ENCODE measurements at places on chromosomes 3 and 15.

- DNase-seq = no peak
These were observed 4.6 kb downstream of the MYRIP start for GRCh38 chr3:39814007-39814406.

GRCh38 chr3:63232764-63233396, 45.2 kb upstream of the SYNPR start:
- no peak for DNase-seq

- no peak for DNase-seq
These were observed 266.7 kb upstream of the ATP10A start for GRCh38 chr15:26129852-26130251.

DNA sequence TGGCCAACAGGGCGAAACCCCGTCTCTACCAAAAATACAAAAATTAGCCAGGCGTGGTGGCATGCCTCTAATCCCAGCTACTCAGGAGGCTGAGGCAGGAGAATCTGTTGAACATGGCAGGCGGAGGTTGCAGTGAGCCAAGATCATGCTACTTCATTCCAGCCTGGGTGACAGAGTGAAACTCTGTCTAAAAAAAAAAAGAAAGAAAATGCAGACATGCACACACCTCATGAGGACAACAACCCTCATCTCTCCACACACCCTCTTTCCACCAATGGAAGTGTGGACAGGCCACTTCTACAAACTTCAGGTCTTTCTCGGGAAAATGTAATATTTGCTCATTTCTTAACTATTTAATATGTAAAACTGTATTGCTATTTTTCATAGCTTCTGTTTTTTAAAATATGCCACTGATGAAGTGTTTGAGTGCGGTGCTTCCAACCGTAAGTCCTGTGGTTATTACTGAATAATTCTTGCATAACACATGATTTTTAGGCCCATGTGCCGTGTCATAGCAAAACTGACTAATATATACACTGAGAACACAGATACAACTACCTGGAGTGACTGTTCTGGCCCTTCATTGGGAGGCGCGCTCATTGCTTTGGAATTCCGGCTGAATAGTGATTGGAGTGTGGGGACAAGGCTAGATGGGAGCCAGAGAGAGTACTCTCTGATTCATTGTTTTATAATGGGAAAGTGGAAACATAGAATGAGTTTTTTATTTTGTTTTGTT, 23.1 kb downstream of the LRRC31 start:
- no peak for DNase-seq

DNA sequence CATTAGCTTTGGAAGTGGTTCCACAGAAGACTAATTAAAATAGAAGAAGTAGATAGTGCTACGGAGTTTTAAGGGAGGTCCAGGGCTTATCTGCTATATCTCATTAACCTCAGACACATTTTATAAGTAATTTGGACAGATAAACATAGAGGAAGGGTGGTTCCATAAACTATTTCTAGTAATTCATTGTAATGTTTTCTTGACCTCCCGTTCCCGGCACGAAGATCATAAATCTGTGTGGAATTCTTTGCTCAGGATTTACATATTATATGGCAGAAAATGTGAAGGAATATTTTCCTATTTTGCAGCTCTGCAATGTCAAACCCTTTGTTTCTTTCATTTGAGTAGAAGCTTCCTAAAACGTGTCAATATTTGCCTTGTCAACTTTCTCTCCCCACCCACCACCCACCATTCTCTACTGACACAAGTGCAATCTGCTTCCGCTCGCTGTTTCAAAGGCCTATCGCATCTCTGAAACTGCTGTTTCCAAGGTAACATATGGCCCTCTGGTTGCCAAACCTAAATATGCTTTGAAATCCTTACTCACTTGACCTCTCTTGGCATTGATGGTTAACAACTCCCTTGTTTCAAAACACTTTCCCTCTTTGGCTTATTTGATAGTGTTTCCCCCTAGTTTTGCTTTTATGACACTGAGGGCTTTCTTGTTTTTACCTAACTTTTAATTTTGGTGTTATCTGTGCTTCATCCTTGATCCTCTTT, 21.4 kb upstream of the PLSCR5 start:
- no peak for DNase-seq

DNA sequence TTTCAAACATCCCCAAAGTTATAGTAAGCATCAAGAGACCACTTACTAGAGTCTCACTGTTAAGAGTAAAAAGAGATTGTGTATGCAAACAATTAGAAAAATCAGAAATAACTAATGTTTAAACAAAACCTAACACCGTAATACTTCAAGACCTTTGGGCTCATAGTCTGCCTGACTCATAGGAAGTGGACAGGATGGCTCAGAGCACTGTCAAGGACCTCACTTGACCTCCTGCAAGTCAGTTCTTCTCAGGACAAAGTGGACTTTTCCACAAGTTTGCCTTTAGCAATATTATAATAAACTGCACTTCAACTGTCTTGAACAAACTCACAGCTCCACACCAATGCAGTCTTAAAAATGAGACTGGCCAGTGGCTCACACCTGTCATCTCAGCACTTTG, 34.8 kb downstream of the IL12A start:
- DNase-seq = no peak

GRCh38 chr3:4717363-4717740, 224.2 kb downstream of the ITPR1 start:
- no peak for DNase-seq

DNA sequence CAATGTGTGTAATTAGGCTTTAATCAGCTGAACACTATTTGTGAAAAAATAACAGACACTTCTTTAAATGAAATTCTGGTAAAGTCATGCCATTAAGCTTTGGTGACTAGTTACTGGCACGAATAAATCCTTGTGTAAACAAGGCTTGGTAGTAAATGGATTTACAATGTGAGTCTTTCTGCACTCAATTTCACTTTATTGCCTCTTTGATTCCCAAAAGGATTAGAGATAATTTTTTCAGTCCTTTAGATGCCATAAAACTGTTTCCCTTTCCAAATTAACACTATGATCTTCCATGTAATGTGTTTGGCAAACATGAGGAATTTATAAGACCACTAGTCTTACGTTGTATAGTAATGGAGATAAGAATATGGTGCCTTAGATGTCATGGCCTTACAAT, 339.5 kb upstream of the DNAJC19 start:
- no peak for DNase-seq

GRCh38 chr15:98981851-98982722, 25.5 kb downstream of the PGPEP1L start:
- DNase-seq = no peak

DNA sequence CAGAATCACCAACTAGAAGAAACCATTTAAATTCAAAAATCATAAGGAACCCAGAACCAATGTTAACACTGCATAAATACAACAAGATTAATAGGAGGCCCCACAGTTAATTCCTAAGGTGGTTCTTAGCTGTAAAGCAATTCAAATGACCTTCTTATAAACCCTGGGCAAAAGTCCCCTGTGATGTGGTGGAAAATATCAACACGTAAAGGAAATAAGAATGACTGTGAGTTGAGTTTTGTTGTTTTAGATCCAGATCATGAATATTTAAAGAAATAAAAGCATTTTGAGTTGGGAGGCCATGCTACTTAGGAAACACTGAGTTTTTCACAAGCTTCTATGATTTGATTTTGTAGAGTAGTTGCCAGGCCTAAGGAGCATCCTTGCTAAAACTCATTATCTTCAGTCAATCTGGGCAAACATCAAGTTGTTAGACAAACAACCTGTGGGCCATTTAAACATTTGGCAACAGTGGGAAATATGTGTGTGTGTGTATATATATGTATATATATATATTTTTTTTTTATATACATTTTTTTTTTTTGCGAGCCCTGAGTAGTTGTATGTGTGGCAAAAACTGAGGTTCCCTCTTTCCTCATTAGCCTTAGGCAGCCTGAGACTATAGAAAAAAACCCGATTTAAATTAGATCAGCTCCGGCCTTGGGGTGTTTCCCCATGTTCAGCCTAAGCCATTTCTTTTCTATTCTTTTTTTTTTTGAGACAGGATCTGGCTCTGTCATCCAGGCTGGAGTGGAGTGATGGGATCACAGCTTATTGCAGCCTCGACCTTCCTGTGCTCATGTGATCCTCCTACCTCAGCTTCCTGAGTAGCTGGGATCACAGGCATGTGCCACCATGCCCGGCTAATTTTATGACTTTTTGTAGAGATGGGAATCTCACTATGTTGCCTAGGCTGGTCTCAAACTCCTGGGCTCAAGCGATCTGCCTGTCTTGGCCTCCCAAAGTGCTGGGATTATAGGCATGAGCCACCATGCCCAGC, 8.0 kb upstream of the PXK start:
- DNase-seq = no peak

DNA sequence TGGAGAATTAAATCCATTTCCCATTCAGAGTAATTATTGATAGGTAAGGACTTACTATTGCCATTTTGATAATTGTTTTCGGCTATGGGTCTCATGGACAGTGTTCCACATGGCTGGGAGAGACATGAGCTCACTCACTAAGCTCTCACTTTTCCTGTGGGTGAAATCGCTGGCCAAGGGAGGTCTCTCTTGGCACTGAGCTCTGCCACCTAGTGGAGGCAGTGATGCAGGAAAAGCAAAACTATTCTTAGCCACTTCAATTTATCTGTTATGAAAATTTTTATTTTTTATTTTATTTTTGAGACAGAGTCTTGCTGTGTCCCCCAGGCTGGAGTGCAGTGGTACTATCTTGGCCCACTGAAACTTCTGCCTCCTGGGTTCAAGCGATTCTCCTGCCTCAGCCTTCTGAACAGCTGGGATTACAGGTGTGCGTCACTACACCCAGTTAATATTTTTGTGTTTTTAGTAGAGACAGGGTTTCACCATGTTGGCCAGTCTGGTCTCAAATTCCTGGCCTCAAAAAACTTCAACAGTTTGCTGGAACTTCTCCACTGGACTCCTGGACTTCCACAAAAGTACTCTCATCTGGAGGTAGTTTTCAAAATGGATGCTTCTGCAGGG, 4.7 kb upstream of the RNF13 start:
- peak; percentile 50 for DNase-seq

DNA sequence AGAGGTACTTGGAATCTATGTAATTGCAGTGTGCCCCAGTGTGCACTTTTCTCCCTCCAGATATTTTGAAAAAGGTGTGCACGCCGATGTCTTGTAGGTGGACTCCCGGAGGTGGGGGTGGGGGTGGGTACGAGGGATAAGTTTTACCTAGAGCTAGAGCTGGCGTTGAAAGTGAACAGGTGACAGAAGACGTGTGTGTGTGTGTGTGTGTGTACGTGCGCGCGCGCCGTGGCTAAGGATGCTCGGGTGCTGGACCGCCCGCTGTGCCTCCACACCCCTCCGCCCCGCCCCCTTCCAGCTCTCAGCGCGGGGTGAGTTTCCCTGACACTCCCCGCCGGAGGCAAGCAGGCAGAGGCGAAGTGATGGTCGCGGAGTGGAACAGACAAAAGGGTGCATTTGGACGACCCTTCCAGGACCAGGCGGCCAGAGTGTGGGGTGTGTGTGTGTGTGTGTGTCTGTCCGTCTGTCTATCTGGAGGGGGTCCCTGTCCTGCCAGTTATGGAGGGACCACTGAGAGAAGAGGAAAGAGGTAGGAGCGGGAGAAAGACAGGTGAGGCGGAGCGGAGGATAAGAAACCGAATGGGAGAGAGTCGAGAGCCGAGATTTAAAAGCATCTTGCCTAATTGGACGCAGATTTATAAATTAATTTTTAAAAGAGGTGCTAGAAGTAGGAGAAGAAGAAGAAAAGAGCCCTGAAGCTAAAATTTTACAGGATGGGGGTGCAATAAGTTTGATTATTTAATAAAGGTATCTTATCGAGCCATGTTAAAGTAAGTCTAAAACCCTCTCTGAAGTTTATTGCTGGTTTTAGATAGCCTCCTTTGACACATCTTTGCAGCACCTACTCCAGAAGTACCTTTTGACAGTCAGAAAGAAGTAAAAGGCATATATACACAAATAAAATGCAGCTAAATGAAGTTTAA, 335.8 kb upstream of the THRB start:
- peak; percentile 24 for DNase-seq

- DNase-seq = peak; percentile 43
These were observed 47.3 kb downstream of the ITGA11 start for GRCh38 chr15:68384451-68385239.

GRCh38 chr3:104234442-104235194, 1132.1 kb upstream of the ALCAM start:
- DNase-seq = no peak

DNA sequence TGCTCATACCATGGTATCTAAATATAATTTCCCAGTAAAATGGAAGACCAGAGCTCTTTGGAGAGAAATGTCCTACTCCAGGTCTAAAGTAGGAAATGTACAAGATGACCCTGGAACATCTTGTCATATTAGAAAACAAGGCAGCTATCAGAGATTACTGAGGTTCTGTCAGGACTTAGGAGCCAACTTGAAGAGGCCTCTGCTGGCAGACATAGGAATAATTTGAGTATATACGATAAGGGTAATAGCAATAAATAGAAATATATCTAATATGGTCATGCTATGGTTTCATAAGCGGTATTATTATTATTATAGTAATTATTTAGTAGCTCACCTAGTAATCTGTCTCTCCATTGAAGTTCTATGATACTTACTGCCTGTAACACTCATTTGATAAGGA, 224.2 kb downstream of the SOX2 start:
- no peak for DNase-seq

- DNase-seq = no peak
These were observed 4.4 kb downstream of the SEMA6D start for GRCh38 chr15:47721676-47722075.

GRCh38 chr15:98567951-98568350, 80.4 kb upstream of the IGF1R start:
- DNase-seq = no peak

DNA sequence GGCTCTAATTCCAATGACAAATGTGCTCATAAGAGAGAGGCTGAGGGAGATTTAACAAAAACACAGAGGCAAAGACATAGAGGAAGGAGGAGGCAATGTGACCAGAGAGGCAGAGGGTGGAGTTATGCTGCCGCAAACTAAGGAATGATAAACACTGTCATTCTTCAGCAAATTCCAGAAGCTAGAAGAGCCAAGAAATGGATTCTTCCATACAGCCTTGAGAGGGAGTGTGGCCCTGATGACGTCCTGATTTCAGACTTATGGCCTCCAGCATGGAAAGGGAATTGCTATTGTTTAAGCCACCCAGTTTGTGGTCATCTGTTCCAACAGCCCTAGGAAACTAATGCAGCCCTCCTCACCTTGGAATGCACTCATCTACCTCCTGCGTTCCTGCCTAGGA, 30.5 kb downstream of the CD47 start:
- no peak for DNase-seq

DNA sequence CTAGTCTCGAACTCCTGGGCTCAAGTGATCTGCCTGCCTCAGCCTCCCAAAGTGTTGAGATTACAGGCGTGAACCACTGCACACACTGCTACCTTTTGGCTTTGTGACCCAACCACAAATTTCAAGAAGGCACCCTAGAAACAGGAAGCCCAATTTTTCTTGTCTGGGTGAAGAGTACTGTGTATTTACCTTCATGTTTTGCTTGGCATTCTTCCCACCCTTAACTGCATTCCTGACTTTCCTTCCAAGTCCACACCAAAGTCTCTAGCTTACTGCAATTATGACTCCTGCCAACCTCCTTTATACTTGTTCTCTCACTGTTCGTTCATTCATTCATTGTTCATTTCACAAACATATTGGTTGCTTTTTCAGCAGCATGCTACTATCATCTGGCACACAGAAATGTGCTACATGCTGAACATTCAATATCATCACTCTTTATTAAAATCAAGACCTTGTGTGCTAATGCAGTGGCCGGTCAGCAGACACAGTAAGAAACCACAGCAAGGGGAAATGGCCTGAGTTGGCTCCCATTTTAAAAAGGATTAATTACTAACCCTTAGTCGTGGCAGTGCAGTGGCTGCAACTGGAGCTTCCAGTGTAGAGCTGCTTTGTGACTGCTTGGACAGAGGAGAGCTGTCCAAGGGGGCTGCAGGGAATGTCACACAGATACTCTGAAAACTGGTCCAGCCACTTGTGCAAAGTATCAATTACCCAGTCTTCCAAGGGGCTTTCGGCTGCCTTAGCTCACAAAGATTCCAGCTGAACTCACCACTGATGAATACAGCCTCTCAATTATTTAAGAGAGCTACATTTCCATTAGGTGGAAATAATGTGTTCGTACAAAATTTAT, 94.0 kb downstream of the ETFA start:
- no peak for DNase-seq
